ENCODE measurements at places on chromosomes 1 and 21.

DNA sequence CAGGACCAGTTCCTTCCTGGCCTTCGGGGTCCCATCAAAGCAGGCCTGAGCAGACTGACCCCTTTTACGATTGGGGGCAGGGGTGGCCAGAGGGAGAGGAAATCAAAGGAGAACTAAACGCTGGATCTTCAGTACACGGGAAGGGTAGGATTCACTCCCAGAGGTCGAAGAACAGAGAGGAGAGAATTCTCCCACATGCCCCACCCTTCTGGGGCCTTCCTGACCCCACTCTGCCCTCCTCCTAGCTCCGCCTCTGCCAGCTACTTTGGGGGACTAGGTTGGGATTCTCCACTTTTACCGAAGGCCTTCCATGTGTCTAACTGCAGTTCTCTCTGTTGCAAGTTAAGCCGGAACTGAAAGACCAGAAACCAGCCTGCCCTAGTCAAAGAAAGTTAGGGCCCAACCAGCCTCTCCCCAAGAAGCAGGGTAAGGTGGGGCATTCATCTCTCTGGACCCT, 654 bp upstream of the ARHGEF2 start:
- DNase-seq = no peak

- no peak for DNase-seq
Observed at GRCh38 chr1:203287109-203287893, 18.0 kb upstream of the BTG2 start.

DNA sequence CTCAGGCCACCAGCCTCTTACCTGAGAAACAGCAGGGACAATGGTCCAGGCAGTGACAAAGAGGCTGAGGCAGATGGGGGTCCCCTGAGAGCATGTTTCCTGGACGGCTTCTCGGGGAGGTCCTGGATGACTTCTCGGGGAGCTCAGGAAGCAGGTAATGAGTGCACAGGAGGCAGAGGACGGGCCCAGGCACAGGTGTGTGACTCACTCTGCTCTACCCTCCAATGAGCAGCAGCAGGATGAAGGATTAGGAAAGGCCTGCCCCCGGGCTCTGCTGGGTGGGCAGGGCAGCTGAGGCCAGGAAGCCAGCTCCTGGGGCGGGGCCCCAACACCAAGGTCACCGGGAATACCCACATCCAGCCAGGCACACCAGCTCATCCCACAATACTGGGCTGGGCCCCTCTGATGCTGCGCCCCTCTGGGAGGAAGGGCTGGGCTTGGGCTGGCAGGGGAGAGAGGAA, 17.2 kb upstream of the PTAFR start:
- no peak for DNase-seq

DNA sequence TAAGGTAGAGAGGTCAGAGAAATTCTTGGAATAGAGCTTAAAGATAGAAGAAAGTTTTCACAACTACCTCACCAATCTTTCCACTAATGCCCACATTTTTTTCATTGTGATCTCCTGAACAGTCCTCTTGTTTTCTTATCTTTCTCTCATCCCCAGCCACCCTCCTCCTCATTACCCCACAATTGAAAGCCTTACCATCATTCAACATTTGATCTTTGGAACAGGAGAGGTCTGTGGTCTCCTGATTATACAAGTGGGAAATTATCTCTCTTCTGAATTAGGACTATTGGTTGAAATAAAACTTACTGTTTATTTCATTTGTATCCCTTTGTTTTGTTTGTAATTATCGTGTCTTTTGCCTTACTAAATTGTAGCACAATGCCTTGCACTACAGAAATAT, 29.6 kb downstream of the DNAH14 start:
- no peak for DNase-seq

GRCh38 chr1:201513498-201514243, 6.7 kb upstream of the CSRP1 start:
- no peak for DNase-seq

DNA sequence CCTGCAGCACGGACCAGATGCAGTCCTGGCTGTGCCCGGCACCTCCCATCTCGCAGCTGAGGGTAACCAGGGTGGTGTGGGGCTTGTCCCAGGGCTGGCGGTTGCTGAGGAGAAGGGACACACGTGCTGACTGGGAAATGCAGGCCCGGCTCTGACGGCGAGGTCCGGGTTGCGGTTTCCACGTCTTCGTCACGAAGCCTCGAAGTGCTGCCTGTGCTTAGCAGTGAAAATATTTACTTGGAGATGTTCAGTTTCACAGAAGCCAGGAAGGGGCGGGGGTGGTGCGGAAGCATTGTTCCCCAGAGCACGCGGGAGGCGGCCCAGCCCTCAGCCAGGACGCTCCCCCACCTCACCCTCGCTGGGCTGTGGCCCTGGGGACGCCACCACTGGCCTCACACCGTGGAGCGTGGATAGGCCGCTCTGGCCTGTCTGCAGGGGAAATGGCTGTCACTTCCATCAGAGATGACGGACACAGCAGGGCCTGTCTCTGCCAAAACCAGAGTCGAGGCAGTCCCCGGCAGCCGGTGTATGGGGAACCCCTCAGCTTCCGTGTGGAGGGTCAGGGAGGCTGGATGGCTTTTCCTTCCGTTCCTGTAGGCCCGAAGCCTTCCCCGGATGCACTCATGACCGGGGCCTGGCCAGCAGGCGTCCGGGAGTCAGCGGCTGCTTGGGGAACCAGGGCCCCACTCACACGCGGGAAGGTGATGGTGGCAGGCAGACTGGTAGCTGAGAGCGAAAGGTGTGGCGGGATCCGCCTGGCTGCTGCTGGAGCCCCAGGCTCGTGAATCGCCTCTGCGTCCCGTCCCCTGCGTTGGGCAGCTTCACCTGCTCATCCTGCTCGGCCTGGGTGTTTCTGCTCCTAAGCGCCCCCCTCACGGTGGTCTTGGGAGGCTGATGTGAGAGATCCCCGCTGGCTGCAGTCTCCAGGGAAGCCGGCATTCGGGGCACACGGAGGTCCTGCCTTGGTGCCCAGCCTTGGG, 14.7 kb upstream of the POFUT2 start:
- DNase-seq = no peak
